ENCODE measurements at places on chromosomes 1 and 21.

- H3K4me1 ChIP-seq, result no peaks in the 10 kb centered on the region
- no peak overlapping the region for H3K4me3 ChIP-seq
- no peaks in the 10 kb centered on the region for H3K36me3 ChIP-seq
- H3K27me3 ChIP-seq, result no peaks in the 10 kb centered on the region
- H3K27ac ChIP-seq, result no peak overlapping the region
- no peak for DNase-seq
These were observed 117.1 kb downstream of the ESRRG start for GRCh38 chr1:216606047-216606637.

GRCh38 chr1:86258101-86258500 is 101.5 kb upstream of the COL24A1 start:
- H3K4me1 ChIP-seq, result no peaks in the 10 kb centered on the region
- no peak for DNase-seq
- no peak overlapping the region for H3K27ac ChIP-seq
- no peak overlapping the region for H3K4me3 ChIP-seq
- H3K36me3 ChIP-seq, result no peaks in the 10 kb centered on the region
- no peaks in the 10 kb centered on the region for H3K27me3 ChIP-seq

DNA sequence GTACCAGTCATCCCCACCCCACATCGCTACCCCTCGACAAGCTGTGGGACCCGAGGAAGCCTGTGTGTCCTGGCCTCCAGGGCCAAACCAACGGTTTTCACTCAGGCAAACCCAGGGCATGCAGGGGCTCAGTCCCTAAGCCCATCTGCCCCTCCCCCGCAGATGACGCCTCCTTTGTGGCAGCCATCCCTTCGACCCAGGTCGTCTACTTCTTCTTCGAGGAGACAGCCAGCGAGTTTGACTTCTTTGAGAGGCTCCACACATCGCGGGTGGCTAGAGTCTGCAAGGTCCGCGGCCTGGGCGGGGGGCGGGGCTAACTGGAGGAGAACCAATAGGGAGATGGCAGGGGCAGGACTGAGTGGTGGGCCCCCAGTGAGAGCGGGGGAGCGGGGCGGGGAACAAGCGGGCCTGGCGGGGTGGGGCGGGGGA is 7.4 kb downstream of the SEMA4A start:
- DNase-seq, result no peak
- H3K4me3 ChIP-seq, result peak overlapping the region; percentile 88
- no peaks in the 10 kb centered on the region for H3K27me3 ChIP-seq
- H3K36me3 ChIP-seq, result peaks cover 16% of the 10 kb centered on the region
- peaks cover 29% of the 10 kb centered on the region for H3K4me1 ChIP-seq

GRCh38 chr1:215526147-215526845 is 40.8 kb upstream of the KCTD3 start:
- no peaks in the 10 kb centered on the region for H3K27me3 ChIP-seq
- H3K4me1 ChIP-seq, result no peaks in the 10 kb centered on the region
- DNase-seq, result no peak
- no peaks in the 10 kb centered on the region for H3K36me3 ChIP-seq

GRCh38 chr21:44637018-44637850 is at the start of gene KRTAP10-10:
KRTAP10-10 (plus strand) TSS chr21:44637356; CDS start chr21:44637418, 62 bp downstream.
- no peaks in the 10 kb centered on the region for H3K27me3 ChIP-seq
- no peak for DNase-seq
- no peaks in the 10 kb centered on the region for H3K4me1 ChIP-seq
- no peak within 1 kb of the TSS for H3K27ac ChIP-seq
- no peak within 1 kb of the TSS for H3K4me3 ChIP-seq

GRCh38 chr21:43354026-43354420 is 72.9 kb downstream of the SIK1 start:
- H3K36me3 ChIP-seq, result peaks cover 3% of the 10 kb centered on the region
- no peak overlapping the region for H3K27ac ChIP-seq
- no peak overlapping the region for H3K4me3 ChIP-seq
- no peaks in the 10 kb centered on the region for H3K27me3 ChIP-seq

DNA sequence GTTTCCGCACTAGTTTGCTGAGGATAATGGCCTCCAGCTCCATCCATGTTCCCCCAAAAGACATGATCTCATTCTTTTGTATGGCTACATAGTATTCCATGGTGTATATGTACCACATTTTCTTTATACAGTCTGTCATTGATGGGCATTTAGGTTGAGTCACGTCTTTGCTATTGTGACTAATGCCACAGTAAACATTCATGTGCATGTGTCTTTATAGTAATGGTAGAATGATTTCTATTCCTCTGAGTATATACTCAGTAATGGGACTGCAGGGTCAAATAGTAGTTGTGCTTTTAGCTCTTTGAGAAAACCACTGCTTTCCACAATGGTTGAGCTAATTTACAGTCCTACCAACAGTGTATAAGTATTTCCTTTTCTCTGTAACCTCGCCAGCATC is 78.3 kb upstream of the BCL9 start:
- H3K4me1 ChIP-seq, result no peaks in the 10 kb centered on the region
- H3K36me3 ChIP-seq, result no peaks in the 10 kb centered on the region
- H3K27me3 ChIP-seq, result peaks cover 54% of the 10 kb centered on the region
- no peak overlapping the region for H3K4me3 ChIP-seq

- H3K4me1 ChIP-seq, result no peaks in the 10 kb centered on the region
- no peaks in the 10 kb centered on the region for H3K27me3 ChIP-seq
- H3K36me3 ChIP-seq, result no peaks in the 10 kb centered on the region
- no peak for DNase-seq
- H3K27ac ChIP-seq, result no peak overlapping the region
These were observed 137.4 kb downstream of the BACH1 start for GRCh38 chr21:29436143-29436542.

DNA sequence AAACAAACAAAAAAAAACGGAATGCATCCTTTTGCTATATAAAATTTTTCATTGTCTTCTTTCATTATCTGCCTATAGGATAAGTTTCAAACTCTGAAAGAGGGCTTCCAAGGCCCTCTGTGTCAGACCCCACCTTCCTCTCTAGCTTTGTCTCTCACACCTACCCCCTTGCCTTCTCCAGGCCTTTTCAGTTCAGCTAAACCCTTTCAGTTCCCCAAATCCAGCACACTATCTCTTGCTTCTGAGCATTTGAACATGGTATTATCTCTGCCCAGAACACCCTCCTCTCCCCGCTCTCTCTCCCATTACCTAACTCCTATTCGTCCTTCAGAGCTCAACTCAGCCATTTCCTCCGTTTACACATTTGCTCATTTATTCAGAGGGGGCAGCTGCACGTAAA is 35.7 kb downstream of the C1orf216 start:
- H3K4me1 ChIP-seq, result no peaks in the 10 kb centered on the region
- DNase-seq, result no peak
- H3K27ac ChIP-seq, result no peak overlapping the region
- no peak overlapping the region for H3K4me3 ChIP-seq

- H3K4me3 ChIP-seq, result no peak overlapping the region
- peaks cover 11% of the 10 kb centered on the region for H3K27me3 ChIP-seq
- no peak overlapping the region for H3K27ac ChIP-seq
- no peaks in the 10 kb centered on the region for H3K36me3 ChIP-seq
These were observed 27.3 kb downstream of the PIGP start for GRCh38 chr21:37045556-37045955.

- peaks cover 31% of the 10 kb centered on the region for H3K27me3 ChIP-seq
- H3K27ac ChIP-seq, result peak overlapping the region; percentile 36
These were observed 66.4 kb downstream of the DMRTB1 start for GRCh38 chr1:53525595-53525994.

DNA sequence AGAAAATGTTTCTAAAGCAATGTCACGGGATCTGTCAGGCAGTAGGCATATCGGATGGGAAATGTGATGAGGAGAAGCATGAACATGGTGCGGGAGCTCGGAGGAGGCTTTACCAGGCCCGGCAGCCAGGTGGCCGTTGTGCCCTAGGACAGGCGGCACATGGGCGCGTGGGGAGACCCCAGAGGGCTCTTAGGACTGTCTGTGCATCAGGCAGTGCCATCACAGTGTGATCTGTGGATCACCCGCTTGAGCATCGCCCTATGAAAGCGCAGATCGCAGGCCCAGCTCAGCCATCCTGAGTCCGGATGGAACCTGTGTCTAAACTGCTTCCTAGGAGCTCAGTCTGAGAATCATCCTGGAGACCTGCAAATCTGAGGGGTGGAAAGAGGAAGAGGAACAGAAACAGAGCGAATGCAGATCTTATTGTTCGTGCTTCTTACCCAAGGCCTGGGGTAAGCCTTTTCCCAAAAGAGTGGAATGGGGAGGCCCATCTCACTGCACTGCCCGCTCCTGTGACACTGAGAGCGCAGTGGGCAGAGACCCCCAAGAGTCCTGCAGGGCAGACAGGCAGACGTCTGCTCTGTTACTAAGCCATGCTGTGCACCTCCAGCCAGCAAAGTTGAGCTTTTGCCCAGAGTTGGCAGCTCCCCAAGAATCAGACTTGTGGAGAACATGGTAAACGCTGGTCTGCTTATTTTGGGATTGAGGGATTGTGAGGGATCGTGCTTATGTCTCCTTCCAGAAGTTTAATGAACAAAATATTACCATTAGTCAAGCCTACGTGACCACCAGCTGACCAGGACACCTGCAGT is 251.0 kb downstream of the RHOU start:
- H3K4me3 ChIP-seq, result no peak overlapping the region
- H3K4me1 ChIP-seq, result peaks cover 10% of the 10 kb centered on the region
- DNase-seq, result no peak
- H3K27me3 ChIP-seq, result no peaks in the 10 kb centered on the region
- peak overlapping the region; percentile 24 for H3K27ac ChIP-seq
- H3K36me3 ChIP-seq, result no peaks in the 10 kb centered on the region

GRCh38 chr1:59266180-59266926 is 30.5 kb upstream of the FGGY start:
- H3K36me3 ChIP-seq, result no peaks in the 10 kb centered on the region
- DNase-seq, result no peak
- peaks cover 28% of the 10 kb centered on the region for H3K27me3 ChIP-seq
- H3K27ac ChIP-seq, result no peak overlapping the region

- H3K36me3 ChIP-seq, result no peaks in the 10 kb centered on the region
- no peaks in the 10 kb centered on the region for H3K27me3 ChIP-seq
- H3K4me1 ChIP-seq, result no peaks in the 10 kb centered on the region
- no peak overlapping the region for H3K4me3 ChIP-seq
- no peak for DNase-seq
These were observed 84.5 kb downstream of the BEND5 start for GRCh38 chr1:48692235-48692634.

DNA sequence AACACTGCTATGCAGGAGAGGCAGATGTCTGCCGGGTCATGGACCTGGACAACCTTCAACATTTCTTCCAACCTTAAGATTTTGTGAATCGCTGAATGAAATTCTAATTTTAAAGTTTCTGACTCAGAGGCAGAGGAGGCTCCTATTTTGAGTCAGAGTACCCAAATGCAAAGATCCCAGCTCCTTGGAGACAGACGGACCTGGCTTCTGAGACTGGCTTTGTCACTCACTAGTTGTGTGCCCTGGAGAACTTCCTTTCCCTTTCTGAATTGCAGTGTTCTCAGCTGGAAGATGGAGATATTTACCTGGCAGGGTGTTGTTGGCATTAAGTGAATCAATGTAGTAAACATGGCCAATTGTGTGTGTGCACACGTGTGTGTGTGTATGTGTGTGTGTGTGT is 51.9 kb downstream of the IER5 start:
- no peak overlapping the region for H3K4me3 ChIP-seq
- peaks cover 5% of the 10 kb centered on the region for H3K36me3 ChIP-seq
- no peak for DNase-seq

DNA sequence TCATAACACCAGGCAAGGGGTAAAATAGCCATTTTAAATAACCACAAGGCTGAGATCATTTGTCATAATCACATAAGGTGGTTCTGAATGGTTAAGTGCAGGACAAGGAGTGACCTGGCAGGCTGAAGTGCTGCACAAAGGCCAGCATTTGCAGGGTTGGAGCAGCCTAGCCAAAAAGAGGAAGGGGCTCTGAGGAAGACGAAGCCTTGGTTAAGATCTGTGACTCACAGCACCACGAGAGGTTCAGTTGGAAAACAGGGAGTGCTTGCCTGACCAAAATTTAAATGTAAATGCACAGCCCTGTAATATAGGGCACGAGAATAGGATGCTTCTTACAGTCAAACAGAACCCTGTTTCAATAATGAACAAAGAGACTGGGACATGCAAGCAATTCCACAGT is 12.1 kb downstream of the ATP5PF start:
- no peak overlapping the region for H3K27ac ChIP-seq
- H3K36me3 ChIP-seq, result peaks cover 55% of the 10 kb centered on the region
- H3K27me3 ChIP-seq, result no peaks in the 10 kb centered on the region
- DNase-seq, result no peak
- H3K4me1 ChIP-seq, result peaks cover 4% of the 10 kb centered on the region

DNA sequence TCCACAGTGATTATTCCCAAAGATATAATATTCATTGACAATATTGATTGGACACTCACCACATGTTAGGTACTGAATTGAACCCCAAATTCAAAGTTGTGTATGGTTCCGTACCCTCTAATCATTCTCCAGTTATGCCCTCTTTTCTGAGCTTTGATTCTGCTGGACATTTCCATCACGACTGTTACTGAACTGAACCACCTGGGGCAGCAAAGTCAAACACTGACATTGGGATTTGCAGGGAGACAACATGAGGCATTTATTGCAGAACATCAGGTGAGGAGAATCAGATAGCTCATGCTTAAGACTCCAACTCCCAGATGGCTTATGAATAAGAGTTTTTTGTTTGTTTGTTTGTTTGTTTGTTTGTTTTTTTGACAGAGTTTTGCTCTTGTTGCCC is 420.9 kb downstream of the DISC1 start:
- H3K27me3 ChIP-seq, result peaks cover 27% of the 10 kb centered on the region
- H3K27ac ChIP-seq, result no peak overlapping the region

GRCh38 chr1:65264197-65264929 is 45.0 kb upstream of the DNAJC6 start:
- H3K27ac ChIP-seq, result no peak overlapping the region
- peak overlapping the region; percentile 18 for H3K4me3 ChIP-seq
- peaks cover 24% of the 10 kb centered on the region for H3K27me3 ChIP-seq
- peaks cover 8% of the 10 kb centered on the region for H3K4me1 ChIP-seq
- peaks cover 3% of the 10 kb centered on the region for H3K36me3 ChIP-seq
- no peak for DNase-seq

GRCh38 chr1:236759252-236759859 is 35.7 kb upstream of the MTR start:
- peaks cover 2% of the 10 kb centered on the region for H3K4me1 ChIP-seq
- H3K36me3 ChIP-seq, result no peaks in the 10 kb centered on the region
- no peak for DNase-seq

DNA sequence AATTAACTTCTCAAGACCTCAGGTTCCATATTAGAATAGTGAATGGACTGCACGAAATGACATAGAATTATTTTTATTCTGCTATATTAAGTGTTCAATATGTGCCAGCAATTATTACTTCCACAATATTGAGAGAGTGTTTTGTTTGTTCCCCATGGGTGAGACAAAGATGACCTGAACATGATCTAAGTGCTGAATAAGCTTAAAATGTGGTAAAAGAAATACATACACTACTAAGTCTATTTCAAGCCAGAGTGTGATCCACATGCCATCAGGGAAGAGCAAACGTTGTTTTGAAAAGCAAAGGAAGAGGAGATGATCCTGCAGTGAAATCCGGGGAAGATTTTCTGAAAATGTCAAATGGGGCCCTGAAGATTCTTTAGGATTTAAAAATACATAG is 59.8 kb upstream of the RUNX1 start:
- H3K27ac ChIP-seq, result no peak overlapping the region

Measured in effector memory CD8-positive, alpha-beta T cell (primary cell).